T-helper 1 cell treated with Interleukin-12 subunit alpha and Interleukin-12 subunit beta and Interleukin-4 antibody, amounts not matched to agents 30 ng/mL and 1 ng/mL, for 36 hours (primary cell): ENCODE measurements at places on chromosomes 2 and 18. TPM values are rescaled to one million over a fixed set of nuclear protein-coding genes. Genes with fewer than 3 reads are reported as not detected.

The UGT1A5 gene
- not detected in 2 replicates for total RNA-seq

The CNRIP1 gene
- total RNA-seq = not detected in 2 replicates

The VWA3B gene
- not detected in 2 replicates for total RNA-seq

The LIPG gene
- not detected in 2 replicates for total RNA-seq

The HRH4 gene
- total RNA-seq = 0.17 and 0.20 TPM in 2 replicates

The MRPL44 gene
- total RNA-seq = 27.1 and 28.9 TPM in 2 replicates
